ENCODE measurements at places on chromosomes 12 and 14.

GRCh38 chr12:57078519-57079404, at the start of gene NEMP1:
TSS of gene NEMP1 (minus strand) at chr12:57078791. CDS start at chr12:57078745, 46 bp downstream.
- peak; percentile 89 for DNase-seq

DNA sequence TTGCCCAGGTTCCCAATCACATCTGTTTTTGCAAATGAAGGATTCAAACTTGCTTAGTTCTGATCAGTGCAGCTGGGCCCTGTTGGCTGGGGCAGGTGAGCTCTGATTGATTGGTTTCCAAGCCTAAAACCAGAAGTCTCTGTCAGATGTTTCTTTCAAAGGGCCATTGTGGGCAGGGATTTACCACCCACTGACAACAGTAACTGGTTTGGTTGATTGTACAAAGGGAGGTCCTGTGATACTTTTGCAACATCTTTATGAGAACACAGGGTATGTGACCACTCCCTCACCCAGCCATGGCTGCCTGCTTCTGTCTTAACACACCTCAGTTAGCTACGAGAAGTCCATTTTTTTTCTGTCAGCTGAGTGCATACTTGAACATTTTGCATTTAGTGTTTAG, 184.1 kb downstream of the FLRT2 start:
- no peak for DNase-seq

- DNase-seq: no peak
Observed at GRCh38 chr14:71206123-71206522, 298.9 kb downstream of the PCNX1 start.

DNA sequence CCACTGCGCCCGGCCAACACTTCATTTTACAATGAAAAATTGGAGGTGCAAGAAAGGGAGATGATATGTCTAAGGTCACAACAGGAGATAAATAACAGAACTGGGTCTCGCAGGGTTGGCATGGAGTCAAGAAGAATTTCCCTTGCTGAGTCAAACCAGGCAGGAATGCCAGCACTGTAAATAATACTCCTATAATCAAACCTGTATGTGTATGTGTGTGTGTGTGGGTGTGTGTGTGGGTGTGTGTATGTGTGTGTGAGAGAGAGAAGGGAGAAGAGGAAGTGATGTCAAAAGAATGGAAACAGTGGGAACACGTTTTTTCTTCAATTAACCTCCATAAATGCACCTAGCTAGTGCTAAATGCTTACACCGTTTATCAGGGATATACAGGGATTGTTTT, 70.4 kb downstream of the TMEM116 start:
- no peak for DNase-seq

- DNase-seq: no peak
Observed at GRCh38 chr14:94113073-94113472, 2.5 kb downstream of the IFI27 start.
